ENCODE measurements at places on chromosomes 6 and 20.
A peak's percentile ranks its signal among the peaks of the same experiment; 100 is the strongest.

DNA sequence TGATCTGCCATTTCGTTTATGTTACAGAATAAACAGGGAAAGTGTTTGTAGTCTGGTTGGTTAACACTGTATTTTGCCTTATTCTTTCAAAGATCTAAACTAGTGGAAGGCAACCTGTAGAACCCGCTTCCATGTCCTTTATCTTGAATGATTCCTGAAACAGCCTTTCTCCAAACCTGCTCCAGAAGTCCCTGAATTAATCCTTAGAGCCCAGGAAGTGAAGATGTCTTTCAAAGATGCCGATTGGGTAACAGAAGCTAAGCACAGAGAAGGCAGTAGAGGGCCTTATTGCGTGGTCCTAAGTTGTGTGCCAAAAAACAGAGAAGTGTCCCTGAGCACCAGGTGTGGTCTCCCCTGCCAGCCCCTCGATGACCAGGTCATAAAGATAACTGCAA, 19.2 kb upstream of the ZSCAN16 start:
- no peak for DNase-seq

DNA sequence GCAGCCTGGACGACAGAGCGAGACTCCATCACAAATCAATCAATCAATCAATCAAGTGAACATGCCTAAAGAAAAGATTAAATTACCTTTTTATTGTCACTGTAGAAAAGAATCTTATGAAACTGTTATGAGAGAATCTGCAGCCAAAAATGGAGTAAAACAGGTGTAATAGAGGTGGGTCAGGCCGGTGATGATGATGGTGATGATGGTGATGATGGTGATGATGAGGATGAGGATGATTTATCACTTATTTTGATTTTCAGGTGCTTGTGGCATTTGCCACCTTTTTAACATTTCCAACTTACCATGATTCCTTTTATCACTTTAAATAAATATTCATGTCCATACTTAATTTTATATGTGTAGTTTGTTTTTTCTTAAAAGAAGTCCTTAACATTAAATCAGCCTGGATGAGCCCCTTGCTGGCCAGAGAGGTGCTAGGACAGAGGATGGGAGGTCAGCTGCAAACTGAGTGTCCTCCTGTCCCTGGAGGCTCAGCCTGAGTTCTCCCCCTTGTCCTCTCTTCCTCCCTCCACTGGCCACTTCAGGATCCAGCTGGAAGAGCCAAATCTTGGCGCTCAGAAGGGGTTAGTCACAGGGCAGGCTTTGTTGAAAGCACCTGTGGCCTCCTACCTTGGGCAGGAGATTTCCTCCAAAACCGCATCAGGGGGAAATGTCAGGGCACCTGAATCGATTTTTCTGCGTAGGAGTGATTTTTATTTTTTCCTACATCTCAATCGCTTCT, 32.6 kb downstream of the SLC2A10 start:
- DNase-seq: no peak

- peak; percentile 73 for DNase-seq
Observed at GRCh38 chr20:18657575-18657974, 69.7 kb downstream of the DTD1 start.

GRCh38 chr20:58542411-58543095, 27.4 kb upstream of the APCDD1L start:
- DNase-seq: no peak

- no peak for DNase-seq
Observed at GRCh38 chr20:37396416-37397075, 50.6 kb downstream of the SRC start.

GRCh38 chr20:57877131-57877824, 167.5 kb upstream of the PMEPA1 start:
- DNase-seq: no peak

- no peak for DNase-seq
Observed at GRCh38 chr6:41343641-41344187, 8.3 kb downstream of the NCR2 start.

DNA sequence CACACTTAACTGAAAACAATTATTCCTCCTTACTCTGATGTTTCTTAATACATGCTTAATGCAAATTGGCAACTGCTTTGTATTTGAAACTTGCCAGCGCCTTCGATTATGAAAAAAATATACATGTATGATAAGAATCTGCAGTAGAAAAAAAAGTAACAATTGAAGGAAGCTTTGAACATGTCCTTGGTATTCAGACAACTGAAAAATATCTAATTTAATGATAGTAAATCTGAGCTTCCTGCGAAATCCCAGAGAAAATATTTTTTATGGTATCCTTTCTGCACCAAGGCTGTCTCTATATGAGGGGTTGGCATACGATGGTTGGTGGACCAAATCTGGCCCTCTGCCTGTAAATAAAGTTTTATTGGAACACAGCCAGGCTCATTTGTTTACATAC, 186.2 kb downstream of the HDGFL1 start:
- no peak for DNase-seq

DNA sequence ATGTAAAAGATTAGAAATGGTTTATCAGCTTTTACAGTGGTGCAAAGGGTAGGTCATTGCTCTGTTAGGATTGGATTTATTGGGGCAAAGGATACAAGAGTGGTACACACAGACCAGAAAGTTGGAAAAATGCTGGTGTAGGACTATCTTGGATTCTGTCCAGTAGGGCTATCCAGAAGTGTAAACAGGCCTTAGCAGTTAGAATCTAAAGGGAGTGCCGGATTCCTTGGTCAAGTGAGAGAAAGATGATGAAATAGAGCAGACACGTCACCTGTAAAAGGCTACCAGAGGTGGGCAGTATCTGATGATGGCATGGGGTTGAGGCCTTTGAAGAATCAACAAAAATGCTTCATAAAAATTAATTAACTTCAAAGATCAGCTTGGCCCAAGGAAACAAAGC, 975.9 kb downstream of the KIF16B start:
- DNase-seq: no peak

DNA sequence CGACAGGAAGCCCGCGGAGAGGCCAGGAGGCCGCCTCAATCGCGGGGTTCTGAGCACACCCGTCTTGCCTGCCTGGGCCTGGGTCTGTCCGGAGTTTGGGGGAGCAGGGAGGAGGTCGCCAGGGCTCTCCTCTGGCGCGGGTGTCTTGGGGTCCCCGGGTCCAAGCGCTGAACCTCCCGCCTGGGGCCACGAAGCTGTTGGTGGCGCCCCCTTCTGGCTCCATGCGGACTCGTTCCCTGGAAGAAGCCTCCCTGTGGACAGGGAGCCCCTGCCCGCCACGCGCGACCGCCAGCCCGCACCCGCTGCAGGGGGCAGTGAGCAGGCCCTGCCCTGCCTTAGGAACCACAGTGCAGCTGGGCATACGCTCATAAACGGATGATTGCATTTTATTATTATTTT, 44.7 kb downstream of the MCUR1 start:
- no peak for DNase-seq

GRCh38 chr6:28135393-28135792, 6.3 kb upstream of the ZKSCAN8 start:
- no peak for DNase-seq

DNA sequence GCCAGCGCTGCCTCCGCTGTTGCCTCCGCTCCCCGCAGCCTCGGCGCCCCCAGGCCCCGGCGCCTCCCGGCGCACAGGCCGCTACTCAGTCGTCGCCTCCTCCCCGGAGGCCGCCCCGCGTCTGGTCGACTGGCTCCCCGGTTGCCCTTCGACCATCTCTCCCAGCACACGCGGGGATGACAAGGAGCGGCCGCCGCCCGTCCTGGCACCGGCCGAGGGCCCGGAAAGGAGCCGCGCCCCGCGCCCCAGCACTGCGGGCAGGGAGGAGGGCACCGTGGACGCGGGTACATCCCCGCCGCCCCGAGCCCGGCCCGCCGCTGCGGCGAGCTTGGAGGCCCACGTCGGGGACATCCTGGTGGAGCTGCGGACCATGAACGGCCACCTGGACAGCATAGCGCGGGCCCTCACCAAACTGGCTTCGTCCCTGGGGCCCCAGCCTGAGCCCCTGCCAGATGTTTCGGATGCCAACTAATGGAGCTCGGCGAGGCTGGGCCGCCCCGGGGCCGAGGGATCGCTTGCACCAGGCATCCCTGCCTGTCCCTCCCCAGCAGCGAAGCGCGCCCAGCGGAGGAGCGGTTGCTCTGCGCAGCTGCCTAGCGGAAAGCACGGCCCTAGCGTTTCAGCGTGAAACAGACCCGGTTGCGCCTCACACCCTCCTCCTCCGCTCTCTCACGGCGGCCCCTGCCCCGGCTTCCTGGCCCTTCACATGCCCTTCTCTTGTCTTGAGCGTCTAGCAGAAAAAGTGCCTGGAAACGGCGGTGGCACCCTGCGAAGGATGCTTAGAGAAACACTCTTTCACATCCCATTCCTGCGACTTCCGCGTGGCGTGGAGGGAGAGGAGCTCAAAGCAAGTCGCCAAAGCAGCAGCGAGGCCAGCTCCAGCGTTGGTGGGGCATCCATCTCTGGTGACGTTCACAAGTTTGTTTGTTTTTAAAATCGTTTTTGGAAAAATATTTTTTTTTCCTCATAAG, 285.8 kb upstream of the SUPT3H start:
- peak; percentile 33 for DNase-seq

DNA sequence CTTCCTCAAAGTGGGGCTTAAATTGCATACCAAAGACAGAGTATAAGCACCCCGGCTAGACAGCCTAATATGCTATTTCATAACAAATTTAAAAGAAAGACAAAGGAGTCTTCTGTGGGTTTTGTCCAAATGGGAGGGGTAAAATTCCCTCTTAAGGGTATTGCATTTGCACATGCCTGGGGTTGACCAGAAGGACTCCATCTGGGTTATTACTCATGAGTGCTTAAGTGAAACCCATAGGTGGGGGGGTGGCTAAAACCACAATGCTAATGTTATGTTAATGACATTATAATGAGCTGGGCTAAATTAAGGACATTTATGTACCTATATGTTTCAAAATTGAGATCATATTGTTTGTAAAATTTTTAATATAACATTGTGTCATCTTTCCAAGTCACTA, 15.0 kb downstream of the IMPG1 start:
- no peak for DNase-seq

GRCh38 chr6:91796603-91797002, 1209.7 kb upstream of the MAP3K7 start:
- no peak for DNase-seq

DNA sequence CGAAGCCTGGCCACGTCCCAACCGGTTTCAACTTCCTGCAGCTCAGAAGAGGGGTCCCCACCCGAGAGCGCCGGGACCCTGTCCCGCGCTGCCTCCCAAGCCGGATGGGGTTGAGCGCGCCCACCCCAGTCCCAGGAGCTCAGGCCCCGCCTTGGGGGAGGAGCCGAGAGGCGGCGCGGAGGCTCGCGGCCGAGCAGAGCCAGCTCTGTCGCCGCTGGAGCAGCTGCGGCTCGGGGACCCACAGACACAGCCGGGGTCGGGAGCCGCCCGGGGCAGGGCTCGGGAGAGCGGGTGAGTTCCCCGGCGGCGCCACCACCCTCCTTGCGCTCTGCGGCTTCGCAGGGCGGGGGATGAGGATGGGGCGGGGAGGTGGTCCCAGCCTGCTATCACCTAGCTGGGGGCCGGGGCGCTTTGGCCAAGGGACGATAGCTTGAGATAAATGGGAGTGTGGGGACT, at the start of gene PPP1R16B:
TSS of gene PPP1R16B (plus strand) at position 196 of the 456 bp plus-strand sequence. CDS start 30,229 bp downstream, outside the sequence.
- DNase-seq: no peak

DNA sequence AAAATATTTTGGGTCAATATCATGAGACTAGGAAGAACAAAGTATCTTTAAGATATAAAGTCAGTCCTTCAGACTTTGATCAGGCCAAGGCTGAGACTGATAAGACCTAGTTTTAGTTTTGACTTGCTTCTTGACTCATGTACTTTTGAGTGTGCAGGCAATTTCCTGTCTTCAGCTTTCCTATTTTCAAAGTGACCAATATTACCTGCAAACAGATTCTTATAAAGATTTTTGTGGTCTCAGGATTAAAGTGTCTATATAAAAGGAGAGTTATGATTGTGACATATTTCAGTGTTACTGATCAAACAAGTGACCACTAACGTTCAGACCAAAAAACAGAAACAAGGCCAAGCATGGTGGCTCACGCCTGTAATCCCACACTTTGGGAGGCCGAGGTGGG, 36.0 kb upstream of the AKIRIN2 start:
- no peak for DNase-seq

DNA sequence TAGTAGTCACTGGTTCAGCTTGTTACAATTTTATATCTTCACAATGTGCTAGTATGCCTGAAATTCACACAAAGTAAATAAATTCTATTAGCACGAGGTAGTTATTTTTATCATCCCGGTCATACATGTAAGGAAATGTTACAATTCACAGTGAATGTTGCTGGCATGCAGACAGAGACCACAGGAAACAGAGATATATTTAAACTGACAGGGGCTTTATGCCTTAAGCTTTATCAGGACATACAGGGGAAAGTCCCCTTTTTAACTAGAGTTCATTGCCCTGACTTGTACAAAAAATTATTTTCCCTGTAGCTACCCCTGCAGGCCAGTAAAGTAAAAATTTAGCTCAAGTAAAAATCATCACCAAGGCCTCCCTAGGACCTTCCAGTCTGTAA, 712.0 kb upstream of the NRSN1 start:
- DNase-seq: peak; percentile 55

GRCh38 chr20:4130404-4131189, 115.2 kb upstream of the RNF24 start:
- peak; percentile 54 for DNase-seq

DNA sequence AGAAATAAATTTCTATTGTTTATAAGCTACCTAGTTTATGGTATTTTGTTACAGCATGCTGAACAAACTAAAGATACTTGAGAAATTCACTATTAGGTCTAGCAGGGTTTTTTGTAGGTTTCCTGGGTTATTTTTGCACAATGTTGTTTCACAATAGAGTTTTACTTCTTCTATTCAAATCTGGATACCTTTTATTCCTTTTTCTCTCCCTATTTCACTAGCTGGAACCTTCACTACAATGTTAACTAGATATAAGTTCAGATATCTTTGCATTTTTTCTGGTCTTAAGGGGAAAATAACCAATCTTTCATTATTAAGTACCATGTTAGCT, 237.7 kb upstream of the CITED2 start:
- DNase-seq: no peak

- no peak for DNase-seq
Observed at GRCh38 chr6:63600136-63600535, 27.9 kb downstream of the LOC128125822 start.

DNA sequence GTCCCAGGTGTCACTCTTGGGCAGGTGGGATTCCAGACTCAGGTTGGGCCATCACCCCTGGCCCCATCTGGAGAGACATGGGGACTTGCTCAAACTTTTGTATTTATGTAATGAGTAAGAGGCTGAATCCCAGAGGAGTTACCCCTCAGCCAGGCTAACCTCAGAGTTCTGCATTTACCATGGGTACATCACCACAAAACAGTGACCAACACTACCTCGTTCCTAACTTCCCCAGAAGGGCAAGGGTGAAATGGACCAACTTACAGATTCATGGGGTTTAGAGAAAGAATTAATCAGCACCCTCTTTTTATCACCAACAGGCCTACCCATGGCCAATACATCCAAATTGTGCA, 259.9 kb upstream of the MARCKS start:
- DNase-seq: peak; percentile 89

- DNase-seq: no peak
Observed at GRCh38 chr6:45822246-45822812, 193.3 kb downstream of the CLIC5 start.

All from cardiac fibroblast (primary cell).